ENCODE measurements at places on chromosomes 3 and 15. TPM values are rescaled to one million over a fixed set of nuclear protein-coding genes. Genes with fewer than 3 reads are reported as not detected.

Gene MYO1E
- 48.5 TPM for total RNA-seq

Gene IGF2BP2
- total RNA-seq, result 84.2 TPM

Gene DNAJC17
- total RNA-seq, result 22.8 TPM

Gene ASB14
- total RNA-seq, result 0.33 TPM

Gene FAM174B
- total RNA-seq, result 33.9 TPM

Gene RARB
- 86.3 TPM for total RNA-seq

Gene FBXO40
- total RNA-seq, result 0.22 TPM

Gene ACKR4
- 6.6 TPM for total RNA-seq

Gene HAUS2
- 46.1 TPM for total RNA-seq

Gene PLOD2
- total RNA-seq, result 77.2 TPM

Gene CRYBG3
- total RNA-seq, result 119 TPM

Measured in camera-type eye (tissue), 1 donor.